EH (cell line): ENCODE measurements at places on chromosomes 3 and 15.

- no peak for DNase-seq
Observed at GRCh38 chr15:66196602-66197001, 56.9 kb downstream of the MEGF11 start.

DNA sequence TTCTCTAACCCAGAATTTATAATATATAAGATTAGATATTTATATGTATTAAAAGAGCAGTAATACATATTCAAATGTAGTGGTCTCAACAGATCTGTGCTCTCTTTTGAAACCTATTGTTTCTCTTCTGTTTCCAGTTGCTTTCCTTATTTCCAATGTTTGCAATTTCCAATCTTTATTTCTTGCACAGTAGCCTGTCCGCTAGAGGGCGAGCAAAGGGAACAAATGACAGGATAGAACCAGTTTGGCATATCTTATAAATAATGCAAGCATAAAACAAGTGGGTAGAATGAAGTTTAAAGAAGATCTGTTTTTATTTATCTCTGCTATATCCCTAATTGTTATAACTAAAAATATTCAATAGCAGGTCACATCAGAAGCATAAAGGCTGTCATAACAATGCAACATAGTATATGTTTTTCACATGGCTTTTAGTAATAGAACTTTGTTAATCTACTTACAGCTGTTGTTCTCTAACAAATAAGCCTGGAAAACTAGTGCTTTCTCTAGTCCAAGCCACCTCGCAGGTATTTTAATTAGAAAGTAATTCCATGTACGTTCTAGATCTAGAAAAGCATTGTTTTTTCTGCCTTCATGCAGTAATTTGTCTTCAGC lies 15.1 kb upstream of the TCAIM start:
- peak; percentile 67 for DNase-seq

DNA sequence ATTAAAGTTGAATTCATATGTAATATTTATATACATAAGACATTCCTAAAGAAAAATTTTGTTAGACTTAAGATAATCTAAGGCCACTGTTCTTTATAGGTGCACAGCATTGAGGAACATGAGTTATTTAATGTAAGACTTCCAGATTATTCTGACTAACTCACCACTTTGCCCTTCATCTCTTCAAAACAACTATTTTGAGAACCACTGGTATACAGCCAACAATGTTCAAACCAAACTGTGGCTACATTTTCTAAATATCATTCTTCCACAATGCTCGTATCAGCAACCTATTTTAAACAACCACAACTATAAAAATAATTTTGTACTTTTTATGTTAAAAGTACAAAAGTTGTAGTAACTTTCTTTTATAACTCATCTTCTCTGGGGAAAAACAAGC lies 199.8 kb upstream of the ALCAM start:
- DNase-seq = peak; percentile 77

- DNase-seq = peak; percentile 74
Observed at GRCh38 chr3:33722626-33723370, 4.7 kb upstream of the CLASP2 start.

- peak; percentile 35 for DNase-seq
Observed at GRCh38 chr3:131388490-131388799, 6.9 kb downstream of the NUDT16 start.

DNA sequence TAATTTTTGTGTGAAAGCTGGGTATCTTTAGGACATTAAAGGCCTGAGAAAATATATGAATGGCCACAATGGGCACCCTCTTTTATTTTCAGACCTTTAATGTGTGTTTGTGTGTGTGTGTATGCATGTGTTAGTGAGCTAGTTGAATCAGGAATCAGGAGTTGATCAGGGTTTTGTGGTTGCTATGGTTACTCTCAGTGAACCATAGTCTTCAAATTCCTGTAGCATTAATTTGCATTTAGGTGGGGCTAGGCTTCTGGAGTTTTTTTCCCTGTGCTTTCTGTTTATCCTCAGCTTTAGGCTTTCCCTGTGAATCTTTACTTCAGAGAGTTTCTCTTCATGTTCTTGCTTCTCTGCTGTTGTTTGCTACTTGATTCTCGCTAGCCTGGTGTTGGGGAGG lies 122.0 kb upstream of the ONECUT1 start:
- DNase-seq = no peak
